B cell (primary cell): ENCODE measurements at places on chromosomes 16 and 17. TPM values are rescaled to one million over a fixed set of nuclear protein-coding genes. Genes with fewer than 3 reads are reported as not detected.

GRCh38 chr17:76881408-76881807 is 13.2 kb downstream of the MGAT5B start:
- no peaks in the 10 kb centered on the region for H3K27me3 ChIP-seq
- no peak overlapping the region for H3K4me3 ChIP-seq
- H3K27ac ChIP-seq = no peak overlapping the region
- H3K4me1 ChIP-seq = no peaks in the 10 kb centered on the region

GRCh38 chr17:40538019-40538935 is 27.0 kb downstream of the CCR7 start:
- H3K27ac ChIP-seq = peak overlapping the region; percentile 24
- peaks cover 77% of the 10 kb centered on the region for H3K4me1 ChIP-seq
- DNase-seq = no peak
- H3K27me3 ChIP-seq = no peaks in the 10 kb centered on the region

- H3K4me1 ChIP-seq = no peaks in the 10 kb centered on the region
- no peak overlapping the region for H3K27ac ChIP-seq
- H3K4me3 ChIP-seq = no peak overlapping the region
- no peak for DNase-seq
- H3K27me3 ChIP-seq = no peaks in the 10 kb centered on the region
- peaks cover 20% of the 10 kb centered on the region for H3K36me3 ChIP-seq
Measured at GRCh38 chr17:36493956-36494355, 7.5 kb downstream of the ZNHIT3 start.

DNA sequence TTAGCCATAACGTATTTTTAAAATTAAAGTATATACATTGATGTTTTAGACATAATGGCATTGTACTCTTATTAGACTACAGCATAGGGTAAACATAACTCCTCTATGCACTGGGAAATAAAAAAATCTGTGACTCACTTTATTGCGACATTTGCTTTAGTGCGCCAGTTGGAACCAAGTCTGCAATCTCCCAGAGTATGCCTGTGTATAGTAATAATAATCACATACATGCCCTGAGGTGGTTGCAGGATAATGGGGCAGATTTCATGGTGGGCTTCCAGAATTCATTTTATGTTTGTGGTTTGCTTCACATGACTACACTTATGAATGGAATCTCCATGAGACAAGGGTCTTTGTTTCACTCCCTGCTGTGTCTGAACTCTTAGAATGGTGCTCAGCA is 66.9 kb upstream of the N4BP1 start:
- H3K27me3 ChIP-seq = no peaks in the 10 kb centered on the region
- H3K4me1 ChIP-seq = no peaks in the 10 kb centered on the region
- H3K36me3 ChIP-seq = no peaks in the 10 kb centered on the region
- H3K4me3 ChIP-seq = no peak overlapping the region

- no peak overlapping the region for H3K4me3 ChIP-seq
- H3K4me1 ChIP-seq = peaks cover 8% of the 10 kb centered on the region
- H3K27me3 ChIP-seq = no peaks in the 10 kb centered on the region
- peaks cover 7% of the 10 kb centered on the region for H3K36me3 ChIP-seq
Measured at GRCh38 chr16:19515757-19516156, 6.1 kb downstream of the GDE1 start.

GRCh38 chr17:13508896-13509295 is 92.8 kb downstream of the HS3ST3A1 start:
- H3K4me1 ChIP-seq = no peaks in the 10 kb centered on the region
- H3K36me3 ChIP-seq = no peaks in the 10 kb centered on the region
- H3K4me3 ChIP-seq = no peak overlapping the region
- no peak overlapping the region for H3K27ac ChIP-seq
- DNase-seq = no peak

DNA sequence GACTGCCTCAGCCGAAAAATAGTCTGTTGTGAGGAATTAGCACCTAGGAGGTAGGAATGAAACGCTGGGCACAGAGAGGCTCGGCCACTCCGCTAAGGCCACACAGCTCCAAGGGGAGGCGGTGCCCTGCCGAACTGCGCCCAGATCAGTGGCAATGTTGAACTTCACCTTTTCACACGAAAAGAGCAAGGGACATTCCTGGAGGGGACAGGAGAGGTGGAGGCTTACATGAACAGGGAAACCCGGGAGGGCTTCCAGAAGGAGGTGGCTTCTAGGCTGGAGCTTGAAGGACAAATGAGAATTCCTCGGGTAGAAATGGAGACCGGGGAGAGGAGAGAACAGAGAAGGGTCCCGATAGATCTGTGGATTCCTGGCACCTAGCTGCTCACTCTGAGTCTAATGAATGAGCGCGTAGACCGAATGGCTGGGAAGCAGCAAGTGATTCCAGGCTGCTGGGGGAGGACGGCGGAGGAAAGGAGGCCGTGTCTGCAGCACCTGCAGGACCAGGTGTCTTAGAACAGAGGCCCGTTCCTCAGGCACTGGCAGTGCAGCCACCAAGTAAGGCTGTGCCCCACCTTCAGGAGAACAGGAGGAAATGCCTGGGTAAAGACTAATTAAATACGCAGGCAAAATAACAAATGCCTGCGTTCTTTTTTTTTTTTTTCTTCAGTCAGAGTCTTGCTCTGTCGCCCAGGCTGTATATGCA is 722 bp upstream of the SLC38A10 start:
- H3K36me3 ChIP-seq = peaks cover 3% of the 10 kb centered on the region
- H3K27me3 ChIP-seq = no peaks in the 10 kb centered on the region
- H3K4me3 ChIP-seq = peak overlapping the region; percentile 91
- peak; percentile 78 for DNase-seq

DNA sequence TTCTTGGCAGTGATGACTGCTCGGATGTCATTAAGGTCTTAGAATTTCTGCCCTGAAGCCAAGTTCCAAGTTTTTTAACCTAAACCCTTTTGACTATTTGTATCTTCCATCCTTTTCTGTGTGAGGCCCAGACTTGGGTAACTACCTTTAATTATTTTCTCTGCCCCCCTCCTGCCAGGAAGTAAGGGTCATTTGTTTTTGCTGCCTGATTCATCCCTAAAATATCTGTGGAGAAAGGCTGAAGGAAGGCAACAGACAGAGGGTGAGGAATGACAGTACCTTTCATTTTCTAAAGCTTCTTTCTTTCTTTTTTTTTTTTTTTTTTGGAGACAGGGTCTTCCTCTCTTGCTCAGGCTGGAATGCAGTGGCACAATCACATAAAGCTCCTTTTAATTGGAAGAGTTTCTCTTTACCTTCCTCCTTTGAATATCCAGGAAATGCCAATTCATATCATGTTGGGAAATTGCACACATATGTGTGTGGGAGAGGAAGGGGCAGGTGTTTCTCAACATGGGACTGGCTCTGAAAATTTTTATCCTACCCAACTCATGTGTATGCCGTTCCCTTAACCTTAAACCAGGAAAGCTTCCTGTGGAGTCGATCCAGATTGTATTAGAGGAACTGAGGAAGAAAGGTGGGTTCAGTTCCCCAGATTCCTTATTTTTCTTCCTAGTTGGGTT is 957 bp downstream of the VPS25 start:
- H3K27me3 ChIP-seq = no peaks in the 10 kb centered on the region
- no peak for DNase-seq
- H3K4me1 ChIP-seq = peaks cover 17% of the 10 kb centered on the region
- H3K27ac ChIP-seq = no peak overlapping the region
- peaks cover 42% of the 10 kb centered on the region for H3K36me3 ChIP-seq

GRCh38 chr17:20961586-20961985 is 81.2 kb downstream of the USP22 start:
- H3K36me3 ChIP-seq = no peaks in the 10 kb centered on the region
- H3K27me3 ChIP-seq = no peaks in the 10 kb centered on the region
- H3K27ac ChIP-seq = no peak overlapping the region
- H3K4me3 ChIP-seq = no peak overlapping the region

DNA sequence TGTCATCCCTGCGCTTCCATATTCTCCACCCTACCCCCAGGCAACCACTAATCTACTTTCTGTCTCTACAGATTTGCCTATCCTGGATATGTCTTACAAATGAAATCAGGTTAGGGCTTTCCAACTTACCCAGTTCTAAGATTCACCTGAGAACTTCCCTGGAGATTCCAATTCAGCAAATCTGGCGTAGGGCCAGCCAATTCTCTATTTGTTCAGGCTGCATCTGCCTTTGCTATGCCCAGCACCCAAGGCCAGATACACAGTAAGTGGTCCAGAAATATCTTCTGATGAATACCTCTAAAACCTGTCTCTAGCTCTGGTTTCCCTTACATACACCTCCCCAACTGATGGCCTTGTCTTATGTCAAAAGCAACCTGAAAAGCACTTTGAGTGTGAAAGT is 10.4 kb upstream of the CTCF start:
- H3K36me3 ChIP-seq = peaks cover 9% of the 10 kb centered on the region
- no peak for DNase-seq
- no peak overlapping the region for H3K4me3 ChIP-seq
- peaks cover 98% of the 10 kb centered on the region for H3K4me1 ChIP-seq

DNA sequence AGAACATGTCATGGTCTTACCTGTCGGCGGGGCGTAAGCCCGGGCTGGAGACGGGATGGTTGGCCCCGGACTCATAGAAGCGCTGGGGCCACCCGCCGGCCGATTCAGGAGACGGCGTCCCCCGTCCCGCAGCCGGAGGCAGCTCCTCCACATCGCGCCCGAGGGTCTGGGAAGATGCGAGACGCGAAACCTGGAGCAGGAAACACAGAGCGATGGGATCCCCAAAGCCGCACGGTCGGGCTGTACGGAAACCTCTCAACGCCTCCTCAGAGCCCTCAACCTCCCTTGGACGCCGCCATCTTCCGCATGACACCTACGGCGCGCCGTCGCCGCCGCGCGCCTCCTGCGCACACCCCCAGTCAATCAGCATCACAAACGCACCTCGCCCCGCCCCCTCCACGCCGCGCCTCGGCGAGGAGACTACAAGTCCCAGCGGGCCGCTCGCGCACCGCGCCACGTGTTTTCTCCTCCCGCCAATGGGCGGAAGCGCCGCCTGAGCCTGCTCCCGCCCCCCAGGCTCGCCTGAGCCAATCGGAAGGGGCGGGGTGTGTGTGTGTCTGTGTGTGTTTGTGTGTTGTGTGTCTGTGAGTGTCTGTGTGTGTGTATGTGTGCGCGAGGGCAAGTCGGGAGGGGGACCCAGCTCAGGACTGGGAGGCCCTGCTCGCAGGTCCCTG is at the start of the genes ATPAF2 and GID4:
ATPAF2 (minus strand) TSS at position 308 of the 674 bp plus-strand sequence; CDS start at position 153, 155 bp downstream.
GID4 (plus strand) TSS at position 548 of the 674 bp plus-strand sequence; CDS start at position 605, 57 bp downstream.
- no peaks in the 10 kb centered on the region for H3K36me3 ChIP-seq
- peak within 1 kb of the TSS; percentile 96 for H3K4me3 ChIP-seq
- H3K27me3 ChIP-seq = no peaks in the 10 kb centered on the region
- DNase-seq = peak; percentile 100

DNA sequence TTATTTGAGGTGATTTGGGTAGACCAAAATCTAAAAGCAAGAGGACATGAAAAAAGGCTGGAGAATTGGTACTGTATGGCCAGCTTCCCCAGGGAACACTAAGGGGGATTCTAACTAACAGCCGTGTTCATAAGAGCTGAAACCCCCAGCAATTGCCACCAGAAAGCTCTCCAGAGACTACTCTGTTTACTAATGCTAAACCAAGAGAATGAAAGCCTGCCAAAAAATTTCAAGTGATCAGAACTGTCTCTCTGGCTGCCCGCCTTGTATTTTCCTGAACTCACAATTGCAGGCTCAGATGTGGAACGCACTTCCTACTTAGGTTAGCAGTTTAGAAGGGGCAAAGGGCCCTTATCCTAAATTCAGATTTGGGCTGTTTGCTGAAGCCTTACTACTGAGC is 24.1 kb downstream of the MYH10 start:
- H3K4me1 ChIP-seq = no peaks in the 10 kb centered on the region
- no peak overlapping the region for H3K4me3 ChIP-seq
- no peaks in the 10 kb centered on the region for H3K27me3 ChIP-seq
- H3K27ac ChIP-seq = no peak overlapping the region
- H3K36me3 ChIP-seq = no peaks in the 10 kb centered on the region

DNA sequence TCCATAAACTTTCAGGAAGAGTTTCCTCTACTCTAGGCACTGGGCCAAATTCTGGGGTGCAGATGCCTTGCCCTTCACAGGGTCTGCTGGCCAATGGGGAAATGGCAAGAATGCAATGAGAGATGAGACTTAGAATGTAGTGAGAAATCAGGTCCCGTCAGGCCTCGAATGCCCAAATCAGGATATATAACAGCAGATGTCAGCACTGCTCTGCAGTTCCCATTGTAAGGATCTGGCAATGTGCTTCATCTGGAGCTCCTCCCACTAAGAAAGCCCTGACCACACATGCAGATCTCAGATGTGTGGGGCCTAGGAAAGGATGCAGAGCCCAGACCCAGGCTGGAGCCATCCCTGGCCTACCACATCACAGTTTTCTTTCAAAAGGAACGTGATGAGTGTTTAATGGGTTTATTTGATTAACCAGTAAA is 13.9 kb upstream of the LPCAT2 start:
- H3K4me3 ChIP-seq = no peak overlapping the region
- DNase-seq = no peak
- no peaks in the 10 kb centered on the region for H3K27me3 ChIP-seq
- H3K27ac ChIP-seq = no peak overlapping the region

GRCh38 chr17:48442819-48443218 is 12.8 kb upstream of the SKAP1 start:
- H3K4me1 ChIP-seq = peaks cover 84% of the 10 kb centered on the region
- no peaks in the 10 kb centered on the region for H3K27me3 ChIP-seq
- no peak overlapping the region for H3K27ac ChIP-seq
- no peaks in the 10 kb centered on the region for H3K36me3 ChIP-seq

DNA sequence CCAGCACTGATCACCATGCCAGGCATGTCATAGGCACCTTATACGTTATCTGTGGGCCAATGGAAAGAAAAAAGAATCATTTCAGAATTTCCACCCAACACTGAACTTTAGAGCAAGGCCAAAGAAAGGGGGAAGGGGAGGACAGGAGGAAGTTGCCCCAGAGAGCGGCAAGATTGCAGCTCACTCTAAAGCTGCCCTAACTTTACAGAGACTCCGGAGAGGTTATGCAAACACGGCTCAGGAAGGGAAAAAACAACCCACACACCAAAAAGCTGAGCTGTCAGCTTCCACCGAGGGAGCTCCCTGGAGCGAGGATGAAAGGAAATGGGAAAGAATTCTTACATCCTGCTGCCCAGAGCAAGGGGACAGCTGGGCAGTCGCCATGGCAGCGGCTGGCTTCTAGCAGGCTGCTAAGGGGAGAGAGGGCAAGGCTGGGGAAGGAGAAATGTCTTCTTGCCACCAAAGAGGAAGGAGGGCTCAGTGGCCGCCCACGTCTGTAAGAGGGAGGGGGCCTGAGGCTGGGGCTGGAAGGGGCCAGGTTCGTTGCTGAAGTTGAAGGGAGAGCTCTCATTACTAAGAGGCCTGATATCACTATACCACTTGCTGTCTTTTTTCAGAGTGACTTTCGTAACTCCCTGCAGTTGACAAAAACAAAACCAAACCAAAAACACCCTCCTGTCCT is 18.2 kb downstream of the COTL1 start:
- DNase-seq = peak; percentile 77
- peaks cover 21% of the 10 kb centered on the region for H3K36me3 ChIP-seq
- peak overlapping the region; percentile 57 for H3K4me3 ChIP-seq
- no peaks in the 10 kb centered on the region for H3K27me3 ChIP-seq
- peak overlapping the region; percentile 91 for H3K27ac ChIP-seq

GRCh38 chr16:6600167-6600566 is 732.5 kb upstream of the RBFOX1 start:
- H3K36me3 ChIP-seq = no peaks in the 10 kb centered on the region
- H3K4me3 ChIP-seq = no peak overlapping the region
- no peak for DNase-seq
- H3K4me1 ChIP-seq = no peaks in the 10 kb centered on the region
- no peaks in the 10 kb centered on the region for H3K27me3 ChIP-seq

Gene TPSD1
- not detected in 2 replicates for total RNA-seq

Gene SLC6A4
- not detected in 2 replicates for total RNA-seq

Gene ABAT
- 13.8 and 14.3 TPM in 2 replicates for total RNA-seq

Gene HOXB3
- 3.4 and 4.0 TPM in 2 replicates for total RNA-seq

Gene DNAI2
- total RNA-seq = not detected in 2 replicates

Gene NPIPA3
- 3.7 and 6.1 TPM in 2 replicates for total RNA-seq

Gene ZNF624
- 12.0 and 13.5 TPM in 2 replicates for total RNA-seq

Gene TBC1D28
- total RNA-seq = not detected in 2 replicates

Gene SPNS2
- 0.66 TPM in 1 of 2 replicates, not detected in the other for total RNA-seq

Gene SPATA2L
- total RNA-seq = 15.9 and 16.4 TPM in 2 replicates

Gene RABEP1
- total RNA-seq = 86.1 and 91.1 TPM in 2 replicates
